Activated T-helper 1 cell treated with anti-CD3 and anti-CD28 coated beads, Interleukin-2, amount 50 U/mL, for 16 hours (primary cell): ENCODE measurements at places on chromosomes 7 and 10.

- DNase-seq = no peak
Measured at GRCh38 chr7:25196132-25196896, 32.0 kb downstream of the NPVF start.

DNA sequence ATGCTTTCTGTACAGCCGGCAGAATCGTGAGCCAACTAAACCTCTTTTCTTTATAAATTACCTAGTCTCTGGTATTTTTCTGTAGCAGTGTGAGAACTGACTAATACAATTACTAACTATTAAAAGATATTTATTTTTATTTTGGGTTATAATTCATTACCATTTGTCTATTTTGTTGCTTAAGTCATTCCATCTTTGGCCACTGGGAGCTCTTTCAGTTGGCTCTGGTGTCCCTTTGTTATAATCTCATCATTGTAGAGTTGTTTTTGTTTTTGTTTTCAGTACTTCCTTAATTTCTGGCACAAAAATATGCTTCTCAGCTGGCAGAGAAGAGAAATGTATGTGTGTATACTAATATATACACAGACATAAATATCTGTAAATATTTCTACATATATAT lies 807.9 kb upstream of the MBL2 start:
- no peak for DNase-seq

GRCh38 chr10:131814567-131815265 lies 86.1 kb upstream of the PPP2R2D start:
- DNase-seq = no peak

DNA sequence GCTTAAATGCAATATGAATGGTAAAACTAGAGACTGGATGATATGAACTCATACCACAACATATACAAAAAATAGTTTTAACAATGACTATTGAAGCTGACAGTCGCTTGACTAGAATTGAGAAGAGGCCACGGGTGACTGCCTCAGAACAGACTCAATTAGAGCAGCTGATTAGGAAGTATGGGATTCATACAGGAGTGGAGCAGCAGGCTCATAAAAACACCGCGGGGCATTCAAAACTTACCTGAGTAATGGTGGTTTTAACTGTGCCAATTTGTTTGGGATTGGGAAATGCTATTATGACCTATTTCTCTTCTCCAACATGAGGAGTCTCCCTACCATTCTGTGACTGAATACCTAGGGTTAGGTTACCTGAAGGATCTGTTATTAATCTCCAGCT lies 2.1 kb downstream of the CADPS2 start:
- no peak for DNase-seq
